ENCODE measurements at places on chromosomes 3 and 15.

DNA sequence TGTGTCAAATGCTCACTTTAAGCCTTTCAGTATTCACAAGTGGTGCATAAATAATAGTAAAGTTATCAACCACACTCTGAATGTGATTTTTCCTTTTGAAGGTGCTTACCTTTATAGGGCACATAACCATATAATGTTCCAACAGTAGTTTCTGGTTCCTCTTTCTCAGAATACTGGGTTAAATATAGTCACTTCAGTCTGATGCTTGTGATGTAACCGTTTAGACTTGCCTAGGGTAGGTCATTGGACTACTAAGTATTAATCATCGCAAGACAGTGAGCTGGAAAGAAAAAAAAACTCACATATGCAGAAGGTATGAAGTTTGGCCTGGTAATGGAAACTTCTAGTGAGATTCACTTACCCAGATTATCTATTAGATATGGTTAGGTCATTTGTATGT lies 1.9 kb downstream of the KBTBD8 start:
- DNase-seq, result no peak

DNA sequence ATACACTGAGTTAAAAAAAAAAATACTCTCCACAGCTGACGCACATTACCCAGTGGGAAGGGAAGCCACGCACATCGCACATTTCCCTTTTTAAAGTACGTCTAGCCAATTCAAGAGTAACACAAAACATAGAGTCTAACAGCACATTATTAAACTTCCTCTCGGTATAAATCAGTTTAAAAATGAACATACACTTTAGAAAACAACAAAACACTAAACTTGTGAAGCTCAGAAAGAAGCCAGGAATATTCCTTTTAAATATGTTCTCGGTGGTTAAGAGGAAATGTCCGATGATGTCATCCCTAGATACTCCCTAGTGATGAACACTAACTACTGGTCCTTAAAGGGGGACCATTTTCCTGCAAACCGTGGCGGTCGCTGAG lies 721 bp downstream of the MYEF2 start:
- DNase-seq, result peak; percentile 30

GRCh38 chr3:110881069-110881468 lies 190.5 kb upstream of the NECTIN3 start:
- no peak for DNase-seq

DNA sequence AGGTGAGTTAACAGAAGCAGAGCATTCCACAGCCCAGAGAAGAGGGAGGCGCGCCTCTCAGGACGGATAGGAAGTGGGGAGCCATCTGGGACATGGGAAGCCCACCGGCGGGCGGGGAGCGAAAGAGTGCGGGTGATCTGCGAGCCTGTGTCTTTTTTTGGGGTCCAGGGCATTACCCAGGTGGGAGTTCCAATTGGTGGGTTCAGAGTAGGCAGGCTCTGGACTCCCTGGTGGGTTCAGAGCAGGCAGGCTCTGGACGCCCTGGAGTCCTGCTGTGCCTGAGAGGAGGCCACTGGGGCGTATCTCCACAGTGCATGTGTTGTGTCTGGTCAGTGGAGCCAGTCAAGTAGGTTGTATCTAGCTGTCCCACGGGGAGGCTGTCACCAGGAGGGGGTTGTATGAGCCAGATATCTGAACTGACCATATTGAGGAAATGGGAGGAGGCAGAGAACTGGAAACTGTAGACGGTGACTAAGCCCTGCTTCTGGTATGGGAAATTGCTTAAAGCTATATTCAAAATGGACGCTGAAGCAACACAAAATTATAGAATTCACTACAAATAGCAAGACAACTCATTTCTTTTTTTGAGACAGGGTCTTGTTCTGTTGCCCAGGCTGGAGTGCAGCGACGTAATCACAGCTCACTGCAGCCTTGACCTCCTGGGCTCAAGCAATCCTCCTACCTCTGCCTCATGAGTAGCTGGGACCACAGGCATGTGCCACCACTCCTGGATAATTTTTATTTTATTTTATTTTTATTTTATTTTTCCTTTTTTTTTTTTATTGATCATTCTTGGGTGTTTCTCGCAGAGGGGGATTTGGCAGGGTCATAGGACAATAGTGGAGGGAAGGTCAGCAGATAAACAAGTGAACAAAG lies 34.5 kb upstream of the CHST2 start:
- peak; percentile 1 for DNase-seq

GRCh38 chr15:99708563-99708962 lies 24.7 kb downstream of the LYSMD4 start:
- peak; percentile 78 for DNase-seq

GRCh38 chr15:57376696-57377477 lies 582 bp downstream of the CGNL1 start:
- no peak for DNase-seq

DNA sequence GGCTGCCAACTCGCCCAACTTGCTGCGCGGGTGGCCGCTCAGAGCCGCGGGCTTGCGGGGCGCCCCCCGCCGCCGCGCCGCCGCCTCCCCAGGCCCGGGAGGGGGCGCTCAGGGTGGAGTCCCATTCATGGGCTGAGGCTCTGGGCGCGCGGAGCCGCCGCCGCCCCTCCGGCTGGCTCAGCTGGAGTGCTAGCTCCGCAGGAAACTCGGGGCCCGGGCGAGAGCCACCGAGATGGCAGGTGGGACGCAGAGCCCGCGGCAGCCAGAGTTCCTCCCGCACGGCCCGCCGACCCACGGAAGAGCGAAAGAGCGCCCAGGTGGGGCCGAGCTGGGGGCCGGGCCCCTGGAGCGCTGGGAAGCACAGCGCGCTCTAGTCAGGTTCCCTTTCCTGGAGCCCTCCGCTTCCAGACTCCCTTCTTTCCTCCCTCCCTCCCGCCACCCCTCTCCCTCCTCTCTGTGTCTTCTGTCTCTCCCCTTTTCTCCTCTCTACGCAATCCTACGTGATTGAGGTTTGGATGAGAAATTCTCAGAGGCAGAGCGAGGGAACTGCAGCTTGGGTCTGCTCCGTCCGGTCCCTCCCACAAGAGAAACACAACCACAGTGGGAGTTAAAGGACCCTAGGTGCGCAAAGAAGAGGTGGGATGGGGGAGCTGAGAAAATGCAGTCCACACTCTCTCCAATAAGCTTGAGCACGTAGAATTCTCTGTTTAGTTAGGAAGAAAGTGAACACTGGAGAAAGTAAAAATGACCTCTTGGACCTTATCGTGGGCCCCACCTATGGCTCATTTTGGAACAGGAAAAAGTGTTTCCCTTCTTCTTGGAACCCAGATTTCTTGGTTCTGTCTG lies 317.3 kb downstream of the FGF12 start:
- no peak for DNase-seq

GRCh38 chr3:197082871-197083270 lies 53.3 kb upstream of the MELTF start:
- DNase-seq, result no peak

DNA sequence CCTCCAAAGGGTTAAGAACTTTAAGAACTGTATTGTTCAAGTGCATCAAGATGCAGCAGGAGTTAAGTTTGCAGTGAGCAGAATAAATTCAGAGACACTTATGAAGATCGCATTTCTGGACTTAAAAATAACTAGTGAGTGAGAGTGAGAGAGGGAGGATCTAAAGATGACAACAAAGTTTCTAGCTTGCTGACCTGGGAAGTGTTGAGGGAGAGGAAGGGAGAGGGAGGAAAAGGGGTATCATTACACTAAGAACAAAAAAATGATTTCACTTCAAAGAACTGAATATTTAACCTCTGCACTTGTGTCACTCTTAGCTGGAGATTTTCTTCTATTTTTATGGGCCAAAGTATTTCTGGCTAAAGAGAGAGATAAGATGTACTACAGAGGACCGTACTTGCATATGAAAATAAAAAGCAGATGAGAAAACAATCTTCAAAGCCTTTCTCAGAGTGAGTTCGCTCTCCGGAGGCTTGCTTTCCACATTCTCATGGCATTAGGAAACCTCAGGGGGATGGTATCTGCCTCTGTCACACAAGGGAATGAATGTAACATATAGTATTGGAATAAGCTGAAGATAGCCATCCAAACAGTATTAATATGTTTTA lies 91.4 kb upstream of the TJP1 start:
- DNase-seq, result no peak

- DNase-seq, result no peak
These were observed 243.6 kb upstream of the CNTN3 start for GRCh38 chr3:74858086-74858485.

GRCh38 chr3:156525808-156526207 lies 29.1 kb downstream of the SSR3 start:
- no peak for DNase-seq

DNA sequence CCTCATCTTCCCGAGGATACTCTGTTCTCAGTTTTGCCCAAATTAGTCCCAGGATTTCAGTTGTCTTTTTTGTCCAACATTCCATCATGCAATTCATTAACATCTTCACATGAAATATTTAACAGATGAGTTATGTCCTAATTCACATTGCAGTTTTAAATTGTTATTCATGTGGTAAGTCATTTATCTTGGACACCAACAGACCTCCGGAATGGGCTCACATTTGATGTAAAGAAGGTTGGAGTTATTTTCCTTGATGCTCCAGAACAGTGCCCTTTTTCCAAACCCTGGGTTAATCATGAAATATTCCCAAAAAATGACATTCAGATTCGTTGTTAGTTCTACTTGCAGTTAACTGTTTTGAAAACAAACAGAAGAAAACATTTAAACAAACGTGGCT lies 32.8 kb upstream of the LRTM1 start:
- no peak for DNase-seq
